ENCODE measurements at places on chromosomes 12 and 14. TPM values are rescaled to one million over a fixed set of nuclear protein-coding genes. Genes with fewer than 3 reads are reported as not detected.

TMEM52B gene
- total RNA-seq: not detected

DNA sequence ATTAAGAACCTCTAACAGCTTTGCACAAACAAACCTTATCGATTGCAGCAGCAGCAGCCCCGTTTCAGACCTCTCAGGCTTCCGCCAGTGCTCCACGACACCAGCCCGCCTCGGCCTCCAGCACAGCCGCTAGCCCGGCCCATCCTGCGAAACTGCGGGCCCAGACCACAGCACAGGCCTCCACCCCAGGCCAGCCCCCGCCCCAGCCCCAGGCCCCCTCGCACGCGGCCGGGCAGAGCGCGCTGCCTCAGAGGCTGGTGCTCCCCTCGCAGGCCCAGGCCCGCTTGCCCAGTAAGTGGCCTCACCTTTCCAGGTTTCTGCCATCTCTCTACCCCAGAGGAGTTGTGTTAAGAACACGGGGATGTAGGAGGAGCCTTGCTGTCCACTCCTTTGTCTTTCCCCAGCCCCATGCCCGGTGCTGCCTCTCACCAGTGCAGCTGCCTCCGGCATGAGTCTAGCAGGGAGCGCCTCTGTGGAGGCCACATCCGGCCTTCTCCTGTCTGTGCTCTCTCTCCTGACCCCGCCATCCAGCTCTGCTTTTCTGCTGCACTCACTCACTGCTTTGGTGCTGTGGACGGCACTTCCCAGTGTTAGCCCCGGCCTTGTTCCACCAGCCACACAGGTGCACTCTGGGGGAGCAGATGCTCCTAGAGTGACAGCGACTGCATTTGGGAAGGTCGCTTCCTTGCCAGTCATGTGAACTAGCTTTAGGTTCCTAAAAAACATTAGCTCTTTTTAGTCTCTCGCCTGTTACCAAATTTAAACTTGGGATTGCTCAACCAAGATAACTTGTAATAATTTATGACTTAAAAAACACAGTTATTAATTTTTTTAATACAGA, 71.5 kb downstream of the EP400 start:
- no peaks in the 10 kb centered on the region for H3K4me1 ChIP-seq
- no peaks in the 10 kb centered on the region for H3K27me3 ChIP-seq
- H3K36me3 ChIP-seq: peaks cover 38% of the 10 kb centered on the region

DNA sequence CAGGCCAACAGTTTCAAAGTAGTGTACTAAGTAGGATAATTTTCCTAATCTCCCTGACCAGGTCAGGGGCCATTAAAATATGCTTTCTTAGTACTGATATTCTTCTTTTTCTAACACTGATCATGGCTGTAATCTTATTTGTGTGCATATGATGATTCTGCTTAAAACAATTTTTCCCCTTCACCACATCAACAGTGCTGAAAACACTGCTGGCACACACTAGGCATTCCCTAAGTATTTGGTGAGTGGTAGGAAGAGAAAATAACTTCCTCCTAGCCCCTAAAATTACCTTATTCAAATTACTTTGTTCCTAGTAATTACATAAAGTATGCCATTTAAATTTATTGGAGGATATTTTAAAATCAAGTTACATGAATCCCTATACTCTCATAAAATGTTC, 49.9 kb upstream of the BBS10 start:
- no peak for DNase-seq
- H3K27ac ChIP-seq: no peak overlapping the region
- H3K36me3 ChIP-seq: peaks cover 12% of the 10 kb centered on the region
- H3K27me3 ChIP-seq: no peaks in the 10 kb centered on the region
- peaks cover 1% of the 10 kb centered on the region for H3K4me1 ChIP-seq

DNA sequence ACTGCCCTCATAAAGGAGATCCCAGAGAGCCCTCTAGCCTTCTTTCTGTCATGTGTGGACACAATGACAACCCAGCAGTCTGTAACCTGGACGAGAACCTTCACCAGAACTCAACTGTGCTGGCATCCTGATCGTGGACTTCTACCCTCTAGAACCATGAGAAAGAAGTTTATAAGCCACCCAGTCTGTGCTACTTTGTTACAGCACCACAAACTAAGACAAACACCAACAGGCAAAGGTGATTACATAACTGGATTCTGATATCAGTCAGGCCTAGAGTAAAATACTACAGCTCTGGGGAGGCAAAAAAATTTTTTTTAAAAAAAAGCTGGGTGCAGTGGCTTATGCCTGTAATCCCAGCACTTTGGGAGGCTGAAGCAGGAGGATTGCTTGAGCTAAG, 18.5 kb downstream of the TM7SF3 start:
- H3K4me3 ChIP-seq: no peak overlapping the region
- no peak for DNase-seq
- peaks cover 16% of the 10 kb centered on the region for H3K36me3 ChIP-seq
- H3K4me1 ChIP-seq: no peaks in the 10 kb centered on the region
- no peaks in the 10 kb centered on the region for H3K27me3 ChIP-seq
- H3K27ac ChIP-seq: no peak overlapping the region

GRCh38 chr14:39175445-39176262, 600 bp downstream of the PNN start:
- H3K4me3 ChIP-seq: peak overlapping the region; percentile 86
- H3K4me1 ChIP-seq: peaks cover 36% of the 10 kb centered on the region

- H3K4me1 ChIP-seq: no peaks in the 10 kb centered on the region
- no peak overlapping the region for H3K4me3 ChIP-seq
These were observed 212.9 kb downstream of the SYT10 start for GRCh38 chr12:33226671-33227070.

- H3K4me3 ChIP-seq: peak overlapping the region; percentile 89
- peaks cover 28% of the 10 kb centered on the region for H3K36me3 ChIP-seq
- peak overlapping the region; percentile 100 for H3K27ac ChIP-seq
- peaks cover 33% of the 10 kb centered on the region for H3K4me1 ChIP-seq
These were observed 1.1 kb upstream of the RPL41 start for GRCh38 chr12:56115329-56115728.

DNA sequence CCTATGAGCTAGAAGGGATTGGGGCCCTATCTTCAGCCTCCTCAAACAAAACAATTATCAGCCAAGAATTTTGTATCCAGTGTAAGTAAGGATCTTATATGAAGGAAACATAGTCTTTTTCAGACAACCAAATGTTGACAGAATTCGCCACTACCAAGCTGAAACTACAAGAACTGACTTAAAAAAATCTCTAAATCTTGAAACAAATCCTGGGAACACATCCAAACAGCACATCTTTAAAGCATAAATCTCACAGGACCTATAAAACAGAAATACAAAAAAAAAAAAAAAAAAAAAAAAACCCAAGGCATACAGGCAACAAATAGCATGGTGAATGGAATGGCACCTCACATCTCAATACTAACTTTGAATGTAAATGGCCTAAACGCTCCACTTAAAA, 41.3 kb upstream of the LMNTD1 start:
- no peak overlapping the region for H3K27ac ChIP-seq
- H3K27me3 ChIP-seq: no peaks in the 10 kb centered on the region
- DNase-seq: no peak

SELPLG gene
- total RNA-seq: 2.9 TPM

GRCh38 chr12:89948271-89949175, 239.9 kb upstream of the ATP2B1 start:
- no peak for DNase-seq
- no peaks in the 10 kb centered on the region for H3K27me3 ChIP-seq
- H3K27ac ChIP-seq: peak overlapping the region; percentile 81
- no peak overlapping the region for H3K4me3 ChIP-seq
- peaks cover 60% of the 10 kb centered on the region for H3K4me1 ChIP-seq

DNA sequence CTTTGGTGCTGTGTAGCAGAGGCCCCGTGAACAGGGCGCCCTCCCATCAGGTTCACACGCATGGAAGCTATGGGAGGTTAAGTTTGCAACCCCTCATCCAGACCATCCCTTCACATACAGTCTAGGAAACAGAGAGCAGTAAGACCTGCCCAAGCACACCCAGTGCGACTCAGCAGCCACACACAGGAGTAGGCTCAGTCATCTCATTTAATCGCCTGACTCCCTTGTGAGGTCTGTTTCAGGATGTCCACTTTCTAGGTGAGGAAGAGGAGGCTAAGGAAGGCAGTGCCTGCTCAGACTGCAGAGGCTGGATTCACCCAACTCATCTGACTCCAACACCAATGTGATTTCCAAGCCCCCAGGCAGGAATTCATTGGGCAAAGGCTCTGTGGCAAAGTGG, 11.9 kb downstream of the BDKRB1 start:
- H3K4me1 ChIP-seq: peaks cover 17% of the 10 kb centered on the region
- H3K27ac ChIP-seq: no peak overlapping the region
- no peaks in the 10 kb centered on the region for H3K36me3 ChIP-seq

- no peak overlapping the region for H3K4me3 ChIP-seq
- H3K27me3 ChIP-seq: no peaks in the 10 kb centered on the region
- H3K36me3 ChIP-seq: peaks cover 15% of the 10 kb centered on the region
These were observed 71.5 kb downstream of the POLR3B start for GRCh38 chr12:106429043-106429552.

GRCh38 chr12:12996209-12996608, 3.9 kb downstream of the HEBP1 start:
- no peaks in the 10 kb centered on the region for H3K27me3 ChIP-seq
- peaks cover 55% of the 10 kb centered on the region for H3K4me1 ChIP-seq
- no peak for DNase-seq
- no peak overlapping the region for H3K4me3 ChIP-seq
- no peak overlapping the region for H3K27ac ChIP-seq
- no peaks in the 10 kb centered on the region for H3K36me3 ChIP-seq

RPGRIP1 gene
- total RNA-seq: not detected

DNA sequence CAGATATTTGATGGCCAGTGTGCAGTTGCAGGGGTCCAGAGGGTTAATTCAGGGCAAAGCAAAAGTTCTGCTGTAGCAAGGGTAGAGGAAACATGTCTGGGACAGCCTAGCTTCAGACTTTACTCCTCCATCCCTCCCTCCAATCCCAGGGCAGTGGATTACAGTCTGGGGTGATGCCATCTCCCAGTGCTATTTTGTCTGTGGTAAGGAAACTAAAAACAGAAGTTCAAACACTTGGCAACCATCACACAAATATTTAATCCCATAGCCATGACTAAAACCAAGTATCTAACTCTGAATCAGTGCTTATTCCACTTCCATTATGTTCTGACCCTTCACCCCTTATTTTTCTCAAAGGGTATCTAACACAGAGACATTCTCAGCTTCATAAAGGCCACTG, 61.8 kb downstream of the PIK3C2G start:
- H3K4me3 ChIP-seq: no peak overlapping the region
- no peaks in the 10 kb centered on the region for H3K27me3 ChIP-seq
- H3K36me3 ChIP-seq: no peaks in the 10 kb centered on the region

DPPA3 gene
- not detected for total RNA-seq

RFLNA gene
- 1.0 TPM for total RNA-seq

GRCh38 chr12:27331927-27332324, 710 bp upstream of the BMAL2 start:
- H3K36me3 ChIP-seq: peaks cover 9% of the 10 kb centered on the region
- peak overlapping the region; percentile 82 for H3K4me3 ChIP-seq
- H3K27ac ChIP-seq: peak overlapping the region; percentile 92
- no peaks in the 10 kb centered on the region for H3K27me3 ChIP-seq

SERPINA3 gene
- 3.9 TPM for total RNA-seq

GRCh38 chr14:78764645-78765044, 594.5 kb downstream of the NRXN3 start:
- DNase-seq: no peak
- no peak overlapping the region for H3K27ac ChIP-seq
- no peak overlapping the region for H3K4me3 ChIP-seq
- peaks cover 2% of the 10 kb centered on the region for H3K27me3 ChIP-seq
- H3K4me1 ChIP-seq: no peaks in the 10 kb centered on the region

RHEBL1 gene
- total RNA-seq: 0.95 TPM

- H3K4me3 ChIP-seq: no peak overlapping the region
- no peak for DNase-seq
- no peaks in the 10 kb centered on the region for H3K27me3 ChIP-seq
- H3K27ac ChIP-seq: no peak overlapping the region
- H3K4me1 ChIP-seq: no peaks in the 10 kb centered on the region
These were observed 41.6 kb downstream of the USP15 start for GRCh38 chr12:62301799-62302133.

DNA sequence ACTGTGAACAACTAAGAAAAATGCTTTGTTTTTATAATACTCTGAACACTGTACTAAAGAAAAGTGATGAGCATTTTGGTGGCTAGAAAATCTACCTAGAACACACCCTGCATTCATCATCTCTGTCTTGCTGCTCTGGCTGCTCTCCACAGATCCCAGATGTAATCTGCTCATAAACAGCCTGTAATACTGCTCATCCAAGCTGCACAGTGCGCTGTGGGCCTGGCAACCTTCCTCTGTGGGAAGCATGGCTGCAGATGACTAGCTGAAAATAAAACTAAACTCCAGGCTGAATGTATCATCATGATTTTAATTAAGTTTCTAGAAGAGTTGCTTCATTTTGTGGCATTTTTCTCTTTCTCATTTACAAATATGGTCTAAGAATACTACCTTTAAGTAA, 200.7 kb downstream of the SLC2A13 start:
- peaks cover 3% of the 10 kb centered on the region for H3K4me1 ChIP-seq
- H3K4me3 ChIP-seq: no peak overlapping the region
- H3K36me3 ChIP-seq: peaks cover 2% of the 10 kb centered on the region
- no peaks in the 10 kb centered on the region for H3K27me3 ChIP-seq
- DNase-seq: no peak

DNA sequence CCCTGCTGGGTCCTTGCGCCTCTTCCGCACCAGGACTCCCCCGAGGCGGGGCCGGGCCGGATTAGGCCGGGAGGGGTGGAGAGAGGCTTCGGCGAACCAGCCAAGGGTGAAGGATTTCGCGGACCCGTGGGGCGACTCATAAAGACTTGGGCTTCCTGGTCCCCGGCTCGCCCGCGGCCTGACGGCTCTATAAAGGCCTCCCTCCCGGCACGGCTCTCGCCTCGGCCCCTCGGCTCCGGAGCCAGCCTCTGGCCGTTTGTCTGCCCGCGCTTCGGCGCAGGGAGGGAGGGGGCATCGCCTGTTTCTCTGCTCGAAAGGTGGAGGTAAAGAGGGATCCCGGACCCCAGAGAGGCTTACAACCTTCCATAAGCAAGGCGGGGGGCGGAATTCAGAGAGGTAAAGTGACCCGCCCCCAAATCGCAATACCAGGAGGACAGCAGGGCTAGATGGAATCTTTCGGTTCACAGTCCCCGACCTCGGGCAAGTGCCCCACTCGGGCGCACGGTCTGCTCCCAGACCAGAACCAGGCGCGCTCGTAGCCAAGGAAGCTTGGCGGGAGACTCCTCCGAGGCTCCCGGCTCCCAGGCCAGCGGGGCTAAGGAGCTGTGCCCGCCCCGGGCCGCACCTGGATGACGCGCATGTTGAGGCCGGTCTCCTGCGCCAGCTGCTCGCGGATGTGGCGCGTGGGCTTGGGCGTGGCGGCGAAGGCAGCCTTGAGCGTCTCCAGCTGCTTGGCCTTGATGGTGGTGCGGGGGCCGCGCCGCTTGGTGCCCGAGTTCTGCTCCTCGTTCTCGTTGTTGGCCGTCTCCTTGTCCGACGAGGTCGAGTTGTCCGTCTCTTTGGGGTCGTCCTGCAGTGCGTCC, 3.9 kb downstream of the LHX5 start:
- peaks cover 65% of the 10 kb centered on the region for H3K27me3 ChIP-seq
- peak overlapping the region; percentile 33 for H3K4me3 ChIP-seq
- H3K27ac ChIP-seq: no peak overlapping the region

DNA sequence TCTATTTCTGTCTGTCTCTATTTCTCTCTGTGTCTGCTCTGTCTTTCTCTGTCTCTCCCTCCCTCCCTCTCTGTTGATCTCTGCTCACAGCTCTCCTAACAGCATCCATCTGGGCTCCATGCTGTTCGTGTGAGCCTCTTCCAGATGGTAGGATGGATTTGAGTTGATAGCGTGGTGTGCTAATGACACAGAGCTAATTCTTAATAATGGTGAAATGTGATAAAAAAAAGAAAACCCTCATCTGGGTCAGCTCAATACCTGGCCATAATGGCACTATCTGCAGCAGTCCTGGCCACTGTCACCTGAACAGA, 96.4 kb downstream of the AACS start:
- H3K4me3 ChIP-seq: no peak overlapping the region
- no peaks in the 10 kb centered on the region for H3K4me1 ChIP-seq
- H3K36me3 ChIP-seq: no peaks in the 10 kb centered on the region
- peaks cover 5% of the 10 kb centered on the region for H3K27me3 ChIP-seq

- H3K4me1 ChIP-seq: no peaks in the 10 kb centered on the region
- no peaks in the 10 kb centered on the region for H3K36me3 ChIP-seq
- no peak overlapping the region for H3K4me3 ChIP-seq
These were observed 5.6 kb upstream of the C14orf180 start for GRCh38 chr14:104573930-104574329.

Data from chondrocyte (in vitro differentiated cells).